ENCODE measurements at places on chromosomes 1 and 21.

- peak; percentile 86 for DNase-seq
Measured at GRCh38 chr1:208203127-208203847, 40.9 kb downstream of the PLXNA2 start.

DNA sequence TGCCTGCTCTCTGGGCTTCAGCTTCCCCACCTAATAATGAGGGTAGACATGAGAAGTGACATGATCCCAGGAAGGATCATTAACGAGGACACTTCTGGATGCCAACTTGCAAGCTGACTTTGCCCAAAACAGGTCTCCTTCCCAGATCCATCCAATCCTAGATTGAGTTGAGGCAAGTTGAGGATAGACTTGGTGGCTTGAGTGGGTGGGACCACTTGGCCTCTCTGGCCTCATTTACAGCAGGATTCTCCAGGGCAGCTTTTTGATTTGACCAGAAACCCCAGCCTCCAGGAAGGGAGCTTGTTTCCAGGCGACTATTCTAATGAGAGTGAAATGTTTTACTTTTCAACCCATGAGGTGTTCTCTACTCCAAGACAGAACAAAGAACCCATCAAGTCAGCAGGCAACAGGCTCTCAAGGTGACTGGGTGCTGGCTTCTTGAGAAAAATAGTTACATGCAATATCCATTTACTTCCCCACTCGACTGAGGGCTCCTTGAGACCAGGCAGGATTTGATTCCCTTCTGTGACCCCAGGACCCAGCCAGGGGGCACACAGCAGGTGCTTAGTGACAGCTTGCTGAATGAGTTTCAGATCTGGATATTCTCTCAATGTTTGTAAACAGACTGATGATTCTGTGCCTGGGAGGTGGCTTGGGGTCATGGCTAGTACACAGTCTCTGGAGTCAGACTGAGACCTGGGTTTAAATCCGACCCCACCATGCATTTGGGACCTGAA is 128.2 kb downstream of the DMRTB1 start:
- no peak for DNase-seq

- DNase-seq = peak; percentile 72
Measured at GRCh38 chr1:200090252-200091159, 63.0 kb downstream of the NR5A2 start.

- DNase-seq = no peak
Measured at GRCh38 chr1:87334351-87335174, 5.9 kb downstream of the LMO4 start.

DNA sequence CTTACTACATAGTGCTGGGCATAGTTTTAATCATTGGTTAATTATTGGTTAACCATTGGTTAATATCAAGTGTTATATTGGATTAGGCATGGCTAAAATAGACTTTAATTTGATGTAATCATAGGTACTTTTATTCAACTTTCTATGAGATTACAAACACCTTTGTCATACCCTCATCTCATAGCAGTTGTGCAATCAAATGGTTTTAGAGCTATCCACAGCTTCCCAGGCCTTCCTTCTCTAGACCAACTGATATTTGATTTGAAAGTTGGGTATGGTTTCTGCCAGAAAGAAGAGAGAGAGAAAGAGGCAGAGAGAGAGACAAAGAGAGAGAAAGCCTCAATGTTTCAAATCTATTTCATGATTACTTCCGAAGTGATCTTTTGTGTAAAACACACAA is 9.6 kb upstream of the RGS1 start:
- no peak for DNase-seq

DNA sequence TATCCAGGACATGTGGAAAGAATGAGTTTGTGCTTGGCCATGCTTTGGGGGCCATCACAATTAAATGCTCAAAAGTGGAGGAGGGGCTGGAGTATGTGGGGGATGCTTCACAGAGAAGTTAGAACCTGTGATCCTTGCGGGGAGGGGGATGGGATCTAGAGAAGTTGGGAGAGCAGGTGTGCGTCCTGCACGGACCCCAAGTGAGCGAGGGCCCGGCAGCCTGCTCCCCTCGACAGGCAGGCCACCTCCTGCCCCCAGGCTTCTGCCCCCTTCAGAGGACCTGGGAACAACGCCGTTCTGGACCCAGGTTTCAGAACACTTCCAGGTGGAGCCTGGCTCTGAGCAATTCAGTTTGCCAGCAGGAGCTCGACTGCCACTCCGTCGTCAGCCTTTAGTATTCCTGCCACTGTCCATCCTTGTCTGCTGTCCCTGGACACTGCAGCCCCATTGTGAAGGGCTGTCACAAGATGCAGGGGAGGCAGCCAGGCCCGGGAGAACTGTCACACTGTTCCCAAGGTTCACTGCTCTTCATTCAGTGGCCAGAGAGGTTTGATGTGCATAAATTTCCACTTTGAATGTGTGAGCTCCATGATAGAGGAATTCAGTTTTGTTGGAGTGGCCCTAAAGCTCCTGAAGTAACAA is 112.2 kb downstream of the DHRS3 start:
- no peak for DNase-seq

DNA sequence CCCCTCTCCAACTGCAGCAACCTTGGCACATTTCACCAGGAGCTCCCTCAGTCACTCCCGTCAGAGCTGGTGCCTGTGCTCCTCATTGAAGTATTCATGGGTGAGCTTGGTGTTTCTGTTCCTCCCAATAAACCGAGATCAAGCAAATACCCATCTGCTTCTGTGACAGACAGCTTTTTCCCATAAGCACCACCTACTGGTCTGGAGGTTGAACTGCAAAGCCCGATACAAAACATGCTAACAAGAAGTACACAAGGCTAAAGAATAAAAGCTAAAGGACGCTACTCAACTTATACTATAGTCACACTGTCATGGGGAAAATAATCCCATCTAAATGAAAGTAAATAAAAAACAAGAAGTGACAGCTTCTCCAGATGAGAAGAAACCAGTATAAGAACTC is 111.9 kb upstream of the C21orf91 start:
- DNase-seq = no peak

DNA sequence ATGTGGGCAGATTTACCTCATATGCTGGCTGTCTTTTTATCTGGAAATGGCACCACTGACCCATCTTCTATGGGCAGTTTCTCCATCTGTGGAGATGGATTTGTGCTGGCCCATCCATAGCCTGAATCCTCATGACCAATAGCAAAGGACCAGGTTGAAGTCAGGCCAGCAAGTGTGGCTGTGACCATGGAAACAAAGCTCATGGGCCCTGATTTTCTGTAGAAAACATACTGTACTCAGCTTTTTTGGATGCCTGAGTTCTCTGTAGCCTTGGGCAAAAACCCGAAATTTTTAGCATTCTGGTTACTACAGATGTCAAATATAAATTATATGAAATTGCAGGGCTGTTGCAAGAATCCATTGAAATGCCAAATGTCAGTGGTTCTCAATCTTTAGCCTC is 155.0 kb downstream of the PLXNA2 start:
- DNase-seq = no peak

GRCh38 chr1:231338270-231339128 is at the start of gene SPRTN:
SPRTN (plus strand) TSS chr1:231338293; CDS start chr1:231338384, 91 bp downstream.
- DNase-seq = no peak

DNA sequence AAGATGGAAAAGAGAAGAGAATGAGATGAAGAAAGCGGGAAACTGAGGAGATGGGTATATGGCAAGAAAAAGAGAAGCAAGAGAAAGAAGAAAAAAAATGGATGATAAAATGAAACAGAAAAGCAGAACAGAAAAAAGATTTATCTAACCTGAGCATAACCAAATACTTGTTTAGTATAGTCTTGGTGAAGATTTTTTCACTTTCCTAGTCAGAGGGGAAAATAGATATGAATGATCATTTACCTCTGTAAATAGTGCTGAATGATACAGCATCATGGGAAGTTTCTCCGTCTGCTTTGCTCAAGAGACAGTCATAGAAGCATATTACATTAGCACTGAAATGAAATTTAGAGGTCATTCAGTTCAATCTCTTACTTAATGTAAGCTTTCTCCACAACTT is 36.1 kb upstream of the PLPPR4 start:
- no peak for DNase-seq

DNA sequence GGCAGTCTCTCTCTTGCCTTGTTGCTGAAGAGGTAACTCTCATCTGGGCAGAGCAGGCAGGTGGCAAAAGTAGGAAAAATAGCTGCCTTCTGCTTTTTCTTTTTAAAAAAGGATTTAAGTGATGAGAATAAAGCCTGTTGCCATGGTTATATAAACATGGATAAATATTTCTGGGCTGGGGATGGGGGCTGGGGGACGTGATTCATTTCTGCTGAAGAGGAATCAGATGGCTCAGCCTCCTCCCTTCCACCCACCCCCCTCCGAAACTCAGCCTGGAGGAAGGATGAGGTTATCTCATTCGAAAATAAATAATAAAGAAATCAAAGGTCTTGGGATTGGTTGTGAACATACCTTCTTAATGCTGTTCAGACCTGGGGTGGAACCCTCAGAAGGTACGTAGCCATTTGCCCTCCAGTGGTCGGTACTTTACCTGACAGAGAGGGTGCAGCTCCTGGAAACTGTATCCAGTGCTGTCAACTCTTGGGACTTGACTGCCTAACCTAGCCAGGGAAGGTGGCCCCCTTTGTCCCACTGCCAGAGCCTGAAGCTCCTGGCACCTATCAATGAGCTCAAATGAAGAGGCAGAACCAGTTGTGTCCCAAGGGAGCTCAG is 3.8 kb upstream of the INKA2 start:
- DNase-seq = no peak

GRCh38 chr1:65103807-65104206 is 44.2 kb upstream of the AK4 start:
- DNase-seq = no peak

DNA sequence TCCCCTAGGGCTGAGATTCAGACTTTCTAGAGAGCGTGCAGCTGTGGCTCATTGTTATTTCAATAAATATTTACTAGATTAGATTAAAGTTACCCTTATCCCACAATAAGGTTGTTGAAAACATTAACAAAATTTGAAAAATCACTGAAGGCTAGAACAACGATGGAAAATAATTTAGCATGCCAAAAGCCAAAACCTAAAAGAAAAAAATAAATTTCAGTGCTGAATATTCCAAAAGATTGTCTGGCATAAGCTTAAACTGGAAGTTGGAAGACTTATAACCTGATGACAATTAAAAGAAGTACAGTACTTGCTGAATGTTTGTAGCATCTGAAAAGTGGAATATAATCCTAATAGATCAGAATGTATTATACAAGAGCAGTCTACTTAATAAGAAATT is 221.3 kb downstream of the USH2A start:
- DNase-seq = no peak

GRCh38 chr21:44524414-44525371 is 15.3 kb downstream of the KRTAP10-1 start:
- DNase-seq = no peak

GRCh38 chr1:241608379-241609033 is 31.7 kb downstream of the CHML start:
- DNase-seq = no peak

- DNase-seq = no peak
Measured at GRCh38 chr1:5119366-5120234, 465.2 kb downstream of the AJAP1 start.
